Activated CD8-positive, alpha-beta memory T cell treated with anti-CD3 and anti-CD28 coated beads for 4 hours (primary cell): ENCODE measurements at places on chromosomes 1 and 21.

GRCh38 chr1:178768423-178768822 lies 43.4 kb downstream of the RALGPS2 start:
- DNase-seq: no peak

DNA sequence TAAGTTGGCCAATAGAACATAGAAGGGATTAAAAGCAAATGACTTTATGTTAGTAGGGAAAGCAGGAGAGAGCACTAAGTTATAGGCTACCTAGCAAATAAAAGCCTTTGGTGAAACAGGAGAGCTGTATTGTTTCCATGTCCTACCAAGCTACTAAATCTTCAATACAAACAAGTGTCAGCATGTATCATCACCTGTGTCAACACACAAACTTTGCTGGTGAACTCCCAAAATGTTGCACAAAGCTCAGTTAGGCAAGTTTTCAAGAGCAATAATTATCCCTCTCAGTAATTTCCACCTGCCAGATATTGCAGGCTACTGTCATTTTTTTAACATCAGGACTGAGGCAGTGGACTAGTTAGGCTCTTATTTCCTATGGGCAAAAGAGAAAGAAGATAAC lies 77.7 kb upstream of the ADAM30 start:
- no peak for DNase-seq

GRCh38 chr1:93979718-93980319 lies 70.6 kb upstream of the GCLM start:
- DNase-seq: no peak

GRCh38 chr21:42918291-42918690 lies 7.1 kb downstream of the ERVH48-1 start:
- DNase-seq: no peak

- DNase-seq: no peak
Observed at GRCh38 chr1:172637522-172637921, 21.4 kb upstream of the FASLG start.

GRCh38 chr1:221276896-221277409 lies 397.7 kb downstream of the HLX start:
- no peak for DNase-seq

GRCh38 chr21:41439248-41439647 lies 13.2 kb downstream of the MX1 start:
- DNase-seq: no peak

DNA sequence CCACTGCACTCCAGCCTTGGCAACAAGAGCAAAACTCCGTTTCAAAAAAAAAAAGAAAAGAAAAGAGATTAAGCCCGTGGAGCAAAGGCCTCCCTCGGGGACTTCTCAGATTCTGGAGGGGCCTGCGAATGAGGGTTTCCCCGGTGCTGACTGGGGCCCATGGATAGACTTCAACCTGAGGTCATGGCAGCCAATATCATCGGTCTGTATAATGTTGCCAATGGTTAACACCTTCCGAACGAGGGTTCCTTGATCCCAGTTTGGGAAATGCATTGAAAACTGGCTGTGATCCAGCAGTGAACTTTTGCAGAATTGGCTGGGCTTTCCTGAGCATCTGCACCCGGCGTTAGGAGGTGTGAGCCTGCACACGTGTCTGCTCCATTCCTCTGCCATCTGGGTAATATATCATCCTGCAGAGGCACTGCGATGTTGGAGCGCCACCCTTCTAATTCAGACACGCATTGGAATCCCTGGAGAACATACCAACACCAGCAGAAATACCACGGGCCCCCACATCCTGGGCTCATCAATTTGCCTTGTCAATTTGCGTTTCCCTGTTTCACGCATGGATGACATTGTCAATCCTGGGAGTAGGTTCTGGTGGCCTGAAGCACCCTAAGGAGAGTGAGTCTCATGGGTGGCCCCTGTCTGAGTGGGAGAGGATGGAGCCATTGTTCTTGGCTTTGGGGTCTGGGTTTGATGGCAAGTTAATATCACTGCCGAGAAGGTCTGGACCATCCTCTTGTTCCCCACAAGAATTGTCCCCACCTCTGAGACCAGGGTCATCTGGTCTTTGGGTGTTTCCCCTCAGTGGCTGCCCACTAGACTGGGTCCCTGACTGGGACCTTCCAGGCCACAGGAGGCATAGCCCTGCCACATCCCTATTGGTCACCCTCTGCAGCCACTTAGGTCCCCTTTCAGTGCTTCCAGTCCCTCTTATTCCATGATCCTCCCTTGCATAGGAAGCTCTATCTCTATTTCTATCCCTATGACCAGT lies 441.0 kb downstream of the PTPRU start:
- no peak for DNase-seq

DNA sequence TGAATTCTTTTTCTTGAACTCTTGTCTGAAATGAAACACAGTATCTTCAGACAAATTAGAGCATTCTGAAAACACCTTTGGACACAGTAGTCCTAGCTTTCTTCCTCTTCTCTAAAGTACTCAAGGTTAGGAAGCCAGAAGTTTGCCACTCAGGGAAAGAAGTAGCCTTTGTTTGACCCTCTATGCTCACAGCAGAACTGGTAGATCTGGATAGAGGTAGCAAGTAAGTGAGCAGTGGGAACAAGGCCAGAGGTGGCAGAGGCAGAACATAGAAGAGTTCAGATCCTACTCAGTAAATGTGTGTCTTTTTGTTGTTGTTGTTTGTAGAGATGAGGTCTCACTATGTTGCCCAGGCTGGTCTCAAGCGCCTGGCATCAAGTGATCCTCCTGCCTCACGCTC lies 7.4 kb upstream of the PIGR start:
- DNase-seq: no peak

DNA sequence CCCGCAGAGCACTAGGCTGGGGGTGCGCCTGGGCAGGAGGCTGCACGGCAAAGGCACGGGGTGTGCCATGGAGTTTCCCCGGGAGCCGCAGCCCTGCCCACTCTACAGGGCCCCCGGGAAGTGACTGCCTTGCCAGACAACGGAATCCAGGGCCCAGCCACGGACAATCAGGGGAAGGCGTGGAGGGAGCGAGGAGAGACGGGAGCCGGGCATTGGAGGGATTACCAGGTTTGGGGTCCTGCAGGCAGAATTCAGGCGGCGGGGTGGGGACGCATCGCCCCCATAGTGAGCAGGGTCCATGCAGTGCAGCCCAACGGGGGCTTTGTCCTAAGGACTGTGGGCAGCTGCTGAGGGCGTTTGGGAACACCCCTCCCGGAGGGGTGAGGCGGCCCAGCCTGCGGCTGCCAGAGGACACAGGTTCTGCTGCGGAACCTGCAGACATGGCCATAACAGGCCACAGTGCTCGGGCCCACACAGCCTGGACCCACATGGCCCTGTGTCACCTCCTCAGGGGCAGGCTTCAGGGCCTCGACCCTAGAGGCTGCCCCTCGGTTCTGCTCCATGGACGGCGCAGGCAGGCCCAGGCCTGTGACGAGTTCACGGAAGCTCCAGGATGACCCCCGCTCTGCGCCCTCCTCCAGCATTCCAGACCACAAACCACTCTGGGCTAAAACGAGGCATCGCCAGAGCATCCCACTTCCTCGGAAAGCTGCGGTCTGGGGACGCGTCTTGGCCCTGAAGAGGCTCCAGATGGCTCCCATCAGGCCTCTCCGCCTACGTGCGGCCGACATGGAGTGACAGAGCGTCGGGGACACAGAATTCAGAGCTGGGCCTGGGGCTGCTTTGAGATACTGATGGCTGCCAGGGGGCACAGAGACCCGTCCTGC lies 54.5 kb downstream of the COL6A1 start:
- no peak for DNase-seq

DNA sequence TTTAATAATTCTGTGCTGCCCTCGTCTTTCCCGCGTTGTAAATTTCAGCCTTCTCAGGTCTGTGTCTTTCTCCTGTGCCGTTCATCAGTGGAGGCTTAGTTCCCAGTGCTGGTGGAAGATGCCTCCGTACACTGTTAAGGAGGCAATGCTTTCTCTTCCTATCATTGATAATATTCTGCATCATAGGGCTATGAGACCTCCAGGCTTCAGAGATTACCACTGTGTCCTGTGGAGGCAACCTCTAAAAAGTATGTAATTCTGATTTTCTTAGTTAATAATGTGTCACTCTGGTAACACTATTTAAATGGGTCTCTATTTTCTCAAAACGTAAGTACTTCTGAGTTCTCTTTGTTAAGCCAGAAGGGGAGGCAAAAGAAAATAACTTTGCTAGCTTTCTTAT lies 538.3 kb downstream of the SMYD3 start:
- DNase-seq: no peak

GRCh38 chr21:43719748-43720538 lies 1.0 kb downstream of the PDXK start:
- no peak for DNase-seq

DNA sequence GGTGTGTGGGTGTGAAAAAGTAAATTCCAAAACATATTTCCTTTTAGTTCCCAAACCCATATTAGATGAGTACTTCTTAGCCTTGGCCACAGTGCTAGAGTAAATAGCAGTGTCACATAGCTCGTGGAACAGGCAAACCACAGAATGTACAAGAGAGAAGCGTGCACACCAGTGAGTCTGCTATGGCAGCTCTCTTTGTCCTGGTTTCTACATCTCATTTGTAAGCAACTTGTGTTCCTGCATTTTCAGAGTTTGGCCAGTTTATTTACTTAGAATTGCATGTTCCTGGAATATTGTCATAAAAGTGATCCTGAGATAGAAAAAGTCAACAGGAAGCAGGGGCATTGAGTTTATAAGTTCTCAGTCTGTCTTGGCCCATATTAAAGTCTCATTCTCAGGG lies 142.1 kb downstream of the DHRS3 start:
- DNase-seq: no peak

DNA sequence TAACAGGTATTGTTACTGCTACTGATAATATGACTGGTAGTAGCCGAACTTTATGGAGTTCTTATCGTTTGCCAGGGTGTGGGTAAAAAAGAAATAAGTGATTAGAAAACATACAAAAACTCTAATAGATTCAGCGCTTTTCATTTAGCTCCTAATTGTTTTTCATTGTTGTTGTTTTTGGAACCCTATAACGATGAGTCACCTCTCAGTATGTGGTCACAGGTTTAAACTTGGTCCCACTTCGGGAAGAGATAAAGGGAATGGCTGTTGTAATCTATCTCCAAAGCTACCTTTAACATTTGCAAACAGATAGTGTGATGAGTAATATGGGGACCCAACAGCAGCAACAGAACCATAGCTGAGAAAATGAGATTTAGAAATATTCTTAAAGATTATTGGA lies 62.7 kb upstream of the BCL10 start:
- DNase-seq: no peak

- DNase-seq: no peak
Observed at GRCh38 chr1:160459687-160460086, 59.3 kb downstream of the VANGL2 start.

DNA sequence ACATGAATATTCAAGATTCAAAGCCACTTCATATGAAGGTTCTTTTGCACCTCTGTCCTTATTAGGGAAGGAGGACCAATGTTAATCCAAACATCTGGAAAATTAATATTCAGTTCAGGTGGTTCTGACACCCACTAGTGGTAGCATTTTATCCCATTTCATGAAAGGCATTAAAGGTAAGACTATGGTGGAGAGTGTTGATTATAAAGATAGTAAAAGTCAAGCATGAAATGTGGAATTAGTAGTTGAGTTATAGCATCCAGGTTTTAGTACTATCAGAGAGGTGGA lies 17.5 kb upstream of the YTHDF2 start:
- DNase-seq: no peak

DNA sequence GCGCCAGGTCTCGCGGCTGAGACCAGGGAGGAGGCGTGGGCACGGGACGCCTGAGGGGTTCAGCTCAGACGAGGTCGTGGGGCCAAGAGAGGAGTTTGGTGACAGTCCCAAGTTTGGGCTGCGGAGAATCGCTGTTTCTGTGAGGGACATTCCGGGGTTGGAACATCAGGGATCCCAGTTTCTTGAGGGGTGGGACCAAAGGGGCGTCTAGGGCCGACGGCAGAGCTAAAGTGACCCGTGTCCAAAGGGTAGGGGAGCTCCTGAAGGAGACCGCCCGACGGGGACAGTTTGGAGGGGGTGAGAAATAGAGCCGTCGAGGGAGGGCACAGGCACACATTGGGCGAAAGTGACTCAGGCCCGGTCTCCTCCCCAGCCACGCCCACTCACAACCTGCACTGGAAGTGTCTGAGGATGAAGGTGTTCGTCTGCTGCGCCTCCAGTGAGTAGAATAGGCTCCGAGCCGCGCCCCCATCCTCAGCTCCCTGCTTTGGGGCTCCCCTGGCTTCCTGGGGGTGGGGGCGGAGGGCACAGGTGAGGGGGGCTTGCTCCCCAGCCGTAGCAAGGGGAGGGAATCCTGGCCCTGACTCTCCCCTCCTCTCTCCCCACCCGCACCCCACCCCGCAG lies 7.0 kb downstream of the EFNA3 start:
- peak; percentile 75 for DNase-seq

GRCh38 chr1:197850042-197850441 lies 52.4 kb upstream of the C1orf53 start:
- DNase-seq: no peak

DNA sequence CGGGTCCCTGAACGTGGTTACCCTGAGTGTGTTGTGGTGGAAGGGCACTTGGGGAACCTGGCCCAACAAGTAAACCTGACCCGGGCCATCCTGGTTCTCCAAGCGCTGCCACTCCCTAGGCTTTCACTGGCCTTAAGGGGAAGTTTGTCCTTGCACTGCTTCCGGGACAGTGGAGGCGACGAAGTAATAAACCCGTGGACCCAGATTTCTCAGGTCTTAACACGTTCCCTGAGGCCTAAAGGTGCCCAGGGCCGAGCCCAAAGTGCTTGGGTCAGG lies 261 bp upstream of the CCDC24 start:
- DNase-seq: no peak

DNA sequence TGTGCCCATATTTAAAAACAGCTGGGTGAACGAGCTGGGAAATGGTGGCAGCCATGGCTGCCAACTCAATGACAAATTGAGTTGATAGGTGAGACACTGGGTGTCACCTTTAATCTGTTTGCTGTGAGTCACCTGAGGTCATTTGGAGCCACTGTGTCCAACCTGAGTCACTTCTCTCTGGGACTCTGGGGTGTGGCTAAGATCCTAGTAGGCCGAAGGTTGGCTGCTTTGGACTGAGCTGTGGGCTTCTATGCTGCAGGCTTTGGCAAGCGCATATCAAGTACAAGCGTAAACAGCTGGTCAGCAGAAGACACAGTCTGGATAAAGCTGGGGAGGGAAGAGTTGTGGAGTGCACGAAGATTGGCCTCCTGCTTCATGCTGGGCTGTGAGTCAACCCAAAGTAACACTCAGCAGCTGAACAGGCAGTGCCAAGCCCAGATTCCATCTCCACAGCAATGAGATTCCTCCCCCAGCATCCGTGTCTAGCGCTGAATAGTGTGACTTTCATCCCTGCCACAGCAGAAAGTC lies 24.0 kb downstream of the TEX35 start:
- no peak for DNase-seq

GRCh38 chr1:81506699-81507098 lies 294.0 kb upstream of the ADGRL2 start:
- no peak for DNase-seq

DNA sequence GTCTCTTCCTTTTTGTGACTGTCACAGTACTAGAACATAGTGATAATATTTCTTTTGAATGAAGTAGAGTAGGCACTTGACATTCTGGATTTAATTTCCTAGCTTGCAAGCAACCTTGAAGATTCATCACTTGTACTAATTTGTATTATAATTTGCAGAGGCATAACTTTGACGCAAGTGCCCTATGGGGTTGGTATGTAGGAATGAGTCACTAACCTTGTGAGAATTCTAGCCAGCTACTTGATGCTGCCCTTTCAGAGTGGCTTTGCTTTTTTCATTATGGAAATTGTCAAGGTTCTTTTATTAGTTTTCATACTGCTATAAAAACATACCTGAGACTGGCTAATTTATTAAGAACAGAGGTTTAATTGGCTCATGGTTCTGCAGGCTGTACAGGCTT lies 13.7 kb upstream of the DPH5 start:
- DNase-seq: no peak
